ENCODE measurements at places on chromosomes 6 and 20.

DNA sequence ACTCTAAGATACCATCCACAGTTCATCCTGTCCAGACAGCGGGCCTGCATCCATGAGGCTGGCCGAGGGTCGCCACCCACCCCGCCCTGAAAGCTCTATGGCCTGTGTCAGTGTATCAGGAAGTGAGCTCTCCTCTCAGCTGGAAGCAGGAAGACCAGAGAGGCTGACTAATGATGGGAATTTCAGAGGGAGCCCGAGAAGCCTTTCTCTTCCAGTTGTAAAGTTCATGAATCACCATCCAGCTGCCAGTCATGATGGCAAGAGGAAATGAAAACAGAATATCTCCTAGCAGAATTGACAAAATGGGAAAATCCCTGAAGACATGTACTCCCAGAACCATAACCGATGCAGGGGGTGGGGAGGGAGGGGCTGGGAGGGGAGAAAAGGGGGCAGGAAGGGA lies 109.6 kb upstream of the RPS6KA2 start:
- DNase-seq: no peak

DNA sequence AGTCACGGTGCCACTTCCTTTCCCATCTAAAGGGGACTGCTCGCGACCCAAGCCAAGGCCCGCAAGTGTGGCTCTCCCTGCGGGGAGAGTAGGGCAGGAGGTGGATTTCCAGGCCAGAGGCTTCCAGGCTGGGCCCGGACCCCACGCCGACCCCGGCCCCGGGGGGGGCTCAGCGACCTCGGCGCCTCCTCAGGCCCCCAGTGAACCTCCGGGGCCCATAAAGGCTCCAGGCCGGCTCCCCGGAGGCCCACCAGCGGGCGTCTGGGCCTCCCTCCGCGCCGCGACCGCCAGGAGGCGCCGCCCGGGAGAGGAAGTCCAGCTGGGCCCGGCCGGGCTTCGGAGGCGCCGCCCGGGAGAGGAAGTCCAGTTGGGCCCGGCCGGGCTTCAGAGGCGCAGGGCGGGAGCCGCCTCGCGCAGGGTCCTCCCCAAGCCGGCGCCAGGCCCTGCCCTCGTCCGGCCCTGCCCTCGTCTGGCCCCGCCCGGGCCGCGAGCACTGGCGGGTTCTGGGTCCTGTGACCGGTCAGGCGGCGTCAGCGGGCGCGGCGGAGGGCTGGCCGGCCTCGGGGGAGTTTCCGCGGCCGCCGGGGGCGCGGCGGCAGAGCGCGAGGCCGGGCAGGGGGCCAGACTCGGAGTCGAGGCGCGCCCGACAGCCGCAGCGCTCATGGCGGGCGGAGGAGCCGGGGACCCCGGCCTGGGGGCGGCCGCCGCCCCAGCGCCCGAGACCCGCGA lies at the start of gene RAB32:
TSS of gene RAB32 (plus strand) at position 623 of the 729 bp plus-strand sequence. CDS start at position 662, 39 bp downstream.
- DNase-seq: no peak

- no peak for DNase-seq
Observed at GRCh38 chr6:103042336-103042735, 1648.8 kb downstream of the GRIK2 start.

- DNase-seq: no peak
Observed at GRCh38 chr6:13907001-13907350, 17.8 kb upstream of the RNF182 start.

DNA sequence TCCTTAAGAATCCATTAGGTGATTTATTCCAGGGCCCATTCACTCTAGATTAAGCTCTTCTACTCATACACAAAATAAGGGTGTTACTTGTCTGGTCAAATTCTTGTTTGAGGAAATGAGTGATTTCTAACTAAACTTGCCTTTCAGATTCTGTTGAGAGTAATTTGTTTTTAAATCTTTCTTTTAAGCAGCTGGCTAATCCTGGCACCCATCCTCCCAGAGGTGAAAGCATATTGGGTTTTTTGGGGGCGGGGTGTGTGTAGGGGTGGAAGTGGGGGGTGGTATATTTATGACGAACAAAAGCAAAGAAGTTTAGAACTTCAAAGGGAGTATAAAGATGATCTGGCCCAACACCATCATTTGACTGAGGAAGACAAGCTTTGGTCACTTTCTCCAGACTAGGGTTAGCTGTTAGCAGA lies 94.7 kb downstream of the RTN4IP1 start:
- no peak for DNase-seq

DNA sequence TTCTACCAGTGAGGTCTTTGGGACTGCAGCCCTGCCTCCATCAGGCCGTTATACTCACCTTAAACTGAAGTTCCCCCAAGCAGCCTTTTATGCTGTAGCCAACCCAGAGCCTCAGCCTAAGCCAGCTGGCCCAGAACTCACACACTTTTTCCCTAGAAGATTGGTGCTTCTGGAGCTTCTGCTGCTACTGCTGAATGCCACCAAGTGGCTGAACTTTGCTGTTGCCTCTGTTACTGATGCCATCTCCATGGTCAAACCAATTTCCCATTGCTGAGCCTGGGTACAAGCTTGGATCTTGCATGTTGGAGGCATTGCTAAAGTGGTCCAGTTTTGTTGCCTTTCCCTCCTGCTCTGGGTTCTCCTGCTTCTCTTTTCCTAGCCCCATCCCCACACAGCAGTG lies 15.0 kb upstream of the TBX18 start:
- no peak for DNase-seq

GRCh38 chr20:38894091-38894847 lies 31.9 kb upstream of the FAM83D start:
- DNase-seq: no peak

DNA sequence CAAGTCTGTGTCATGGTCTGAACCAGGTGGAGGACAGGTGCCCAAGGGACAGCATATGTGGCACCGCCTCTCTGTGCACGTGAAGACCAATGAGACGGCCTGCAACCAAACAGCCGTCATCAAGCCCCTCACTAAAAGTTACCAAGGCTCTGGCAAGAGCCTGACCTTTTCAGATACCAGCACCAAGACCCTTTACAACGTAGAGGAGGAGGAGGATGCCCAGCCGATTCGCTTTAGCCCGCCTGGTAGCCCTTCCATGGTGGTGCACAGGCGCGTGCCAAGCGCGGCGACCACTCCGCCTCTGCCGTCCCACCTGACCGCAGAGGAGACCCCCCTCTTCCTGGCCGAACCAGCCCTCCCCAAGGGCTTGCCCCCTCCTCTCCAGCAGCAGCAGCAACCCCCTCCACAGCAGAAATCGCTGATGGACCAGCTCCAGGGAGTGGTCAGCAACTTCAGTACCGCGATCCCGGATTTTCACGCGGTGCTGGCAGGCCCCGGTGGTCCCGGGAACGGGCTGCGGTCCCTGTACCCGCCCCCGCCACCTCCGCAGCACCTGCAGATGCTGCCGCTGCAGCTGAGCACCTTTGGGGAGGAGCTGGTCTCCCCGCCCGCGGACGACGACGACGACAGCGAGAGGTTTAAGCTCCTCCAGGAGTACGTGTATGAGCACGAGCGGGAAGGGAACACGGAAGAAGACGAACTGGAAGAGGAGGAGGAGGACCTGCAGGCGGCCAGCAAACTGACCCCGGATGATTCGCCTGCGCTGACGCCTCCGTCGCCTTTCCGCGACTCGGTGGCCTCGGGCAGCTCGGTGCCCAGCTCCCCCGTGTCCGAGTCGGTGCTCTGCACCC lies 109.5 kb upstream of the RAB32 start:
- no peak for DNase-seq

DNA sequence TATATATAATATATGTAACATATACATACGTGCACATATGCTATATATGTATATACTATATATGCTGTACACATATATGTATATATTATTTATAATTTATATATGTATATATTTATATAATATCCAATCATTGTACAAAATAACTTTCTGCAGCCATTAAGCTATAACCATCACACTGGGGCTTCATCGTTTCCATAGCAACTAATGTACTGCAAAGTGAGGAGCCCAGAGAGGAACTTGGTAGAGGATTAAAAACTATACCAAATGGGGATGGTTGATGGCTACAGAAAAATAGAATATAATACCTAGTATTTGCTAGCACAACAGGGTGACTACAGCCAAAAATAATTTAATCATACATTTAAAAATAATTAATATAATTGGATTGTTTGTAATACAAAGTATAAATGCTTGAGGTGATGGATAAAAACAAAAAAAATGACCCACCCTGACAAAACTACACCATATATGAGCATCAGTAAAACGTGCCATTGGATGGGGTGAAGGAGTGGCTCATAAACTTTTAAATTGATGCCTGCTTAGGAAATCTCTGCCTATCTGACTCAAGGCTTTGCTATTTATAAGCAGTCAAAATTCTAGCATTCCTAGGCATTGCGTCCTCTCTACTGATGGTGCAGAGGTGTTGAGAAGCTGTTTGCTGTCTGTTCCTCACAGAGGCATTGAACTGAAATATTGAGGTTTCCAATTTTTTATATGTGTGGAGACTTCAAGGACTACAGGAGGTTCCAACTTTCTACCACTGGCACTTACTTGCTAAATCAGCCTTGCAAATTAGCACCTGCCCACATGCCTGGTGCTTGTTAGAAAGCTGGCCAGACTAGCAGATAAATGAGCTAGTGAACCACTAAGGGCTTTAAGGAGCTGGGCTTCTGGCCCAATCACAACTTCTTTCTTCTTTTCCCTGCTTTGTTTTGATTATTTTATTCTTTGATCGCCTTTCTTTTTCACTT lies 190.1 kb downstream of the SCP2D1 start:
- no peak for DNase-seq

GRCh38 chr20:50286174-50286511 lies 95.5 kb downstream of the CEBPB start:
- no peak for DNase-seq

DNA sequence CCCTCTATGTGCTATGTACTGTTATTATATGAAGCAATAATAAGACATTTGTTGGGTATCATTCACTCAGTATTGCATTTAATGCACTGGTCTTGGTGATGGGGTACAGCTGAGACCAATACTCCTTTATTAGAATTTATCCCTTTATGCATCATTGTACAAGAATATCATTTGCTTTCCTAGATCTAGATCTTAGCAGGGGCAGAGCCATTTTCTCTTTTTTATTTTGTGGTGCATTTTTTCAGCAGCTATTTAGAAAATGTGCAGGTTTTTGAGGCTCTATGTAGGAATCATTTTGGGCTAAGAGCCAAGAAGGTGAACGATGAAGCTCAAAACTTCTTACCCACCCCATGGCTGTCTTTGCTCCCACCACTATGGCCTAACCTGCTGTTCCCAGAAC lies 114.2 kb downstream of the OR2B2 start:
- no peak for DNase-seq

DNA sequence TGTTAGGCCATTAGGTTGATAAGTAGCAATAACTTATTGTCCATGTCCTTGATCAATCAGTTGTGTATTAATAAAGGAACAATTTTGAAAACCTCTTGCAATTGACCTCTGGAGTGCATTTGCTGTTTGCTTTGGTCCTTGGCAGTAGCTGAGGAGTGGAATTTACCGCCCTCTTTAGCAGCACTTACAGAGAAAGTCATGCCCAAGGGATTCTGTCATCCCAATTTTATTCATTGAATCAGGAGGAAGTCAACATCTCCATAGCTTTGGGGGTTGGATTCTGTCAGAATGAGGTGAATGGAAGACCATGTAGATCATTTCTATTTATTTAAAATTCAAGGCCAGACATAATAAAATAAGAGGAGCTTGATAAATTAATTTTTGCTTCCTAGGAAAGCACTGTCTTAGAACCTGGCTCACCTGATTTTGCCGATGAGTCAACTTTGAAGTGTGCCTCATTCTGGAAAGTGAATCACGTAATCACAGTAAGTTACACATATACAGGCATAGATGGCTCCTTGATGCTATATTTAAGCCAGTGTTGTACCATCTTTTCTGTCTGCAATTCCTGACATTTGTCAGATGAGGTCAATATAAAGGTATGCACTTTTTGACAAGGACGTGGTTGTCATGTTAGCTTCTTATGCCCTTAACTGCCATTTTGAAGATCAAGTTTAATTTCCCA lies 128.7 kb upstream of the MLIP start:
- no peak for DNase-seq

GRCh38 chr6:37696841-37697662 lies 631 bp downstream of the MDGA1 start:
- DNase-seq: peak; percentile 29

DNA sequence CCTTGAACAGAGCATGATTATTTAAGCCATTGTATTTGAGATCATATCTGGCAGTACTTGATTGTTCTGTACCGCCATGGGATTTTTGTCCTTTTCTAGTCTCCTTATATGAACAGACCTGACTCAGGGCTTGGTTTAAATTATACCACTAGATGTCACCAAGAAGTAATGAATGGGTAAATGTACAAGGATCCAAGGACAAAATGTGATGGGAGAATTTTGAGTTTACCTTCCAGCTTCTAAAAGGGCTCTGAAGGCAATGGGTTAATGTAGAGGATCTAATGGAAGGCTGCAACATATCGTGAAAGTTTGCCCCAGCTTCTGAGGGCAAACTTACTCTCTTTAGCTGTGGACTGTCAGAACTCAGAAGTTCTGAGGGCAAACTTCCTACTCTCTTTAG lies 12.0 kb downstream of the RNF8 start:
- no peak for DNase-seq

DNA sequence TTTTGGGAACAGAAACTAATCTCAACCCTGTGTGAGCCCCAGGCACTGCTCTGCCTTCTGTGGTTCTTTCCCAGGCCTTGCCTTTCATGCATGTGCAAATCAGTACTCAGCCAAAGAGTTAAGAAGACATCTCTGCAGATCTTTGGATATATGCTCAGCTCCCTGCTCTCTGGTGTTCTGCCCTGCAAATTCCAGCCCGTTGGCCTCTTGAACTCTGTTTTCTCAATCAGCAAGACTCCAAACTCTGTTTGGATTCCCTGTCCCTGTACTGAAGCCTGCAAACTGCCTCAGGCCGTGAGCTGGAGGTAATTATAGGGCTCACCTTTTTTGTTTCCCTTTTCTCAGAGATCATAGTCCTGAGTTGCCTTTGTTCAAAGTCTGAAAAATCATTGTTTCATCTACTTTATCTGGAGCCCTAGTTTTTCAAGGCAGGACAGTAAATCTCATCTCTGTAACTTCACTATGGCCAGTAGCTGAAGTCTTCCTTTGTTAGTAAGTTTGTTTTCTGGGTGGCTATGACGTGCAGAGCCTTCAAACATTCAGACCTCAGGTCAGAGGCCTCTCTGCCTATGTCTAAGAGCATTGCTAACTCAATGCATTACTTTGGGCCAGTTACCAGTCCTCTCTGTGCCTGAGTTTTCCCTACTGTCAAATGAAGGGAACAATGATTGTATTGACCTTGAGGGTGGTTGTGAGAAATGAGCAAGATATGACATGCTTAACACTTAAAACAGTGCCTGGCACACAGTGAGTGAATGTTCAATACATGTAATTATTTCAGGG lies 15.9 kb upstream of the MDFI start:
- no peak for DNase-seq

DNA sequence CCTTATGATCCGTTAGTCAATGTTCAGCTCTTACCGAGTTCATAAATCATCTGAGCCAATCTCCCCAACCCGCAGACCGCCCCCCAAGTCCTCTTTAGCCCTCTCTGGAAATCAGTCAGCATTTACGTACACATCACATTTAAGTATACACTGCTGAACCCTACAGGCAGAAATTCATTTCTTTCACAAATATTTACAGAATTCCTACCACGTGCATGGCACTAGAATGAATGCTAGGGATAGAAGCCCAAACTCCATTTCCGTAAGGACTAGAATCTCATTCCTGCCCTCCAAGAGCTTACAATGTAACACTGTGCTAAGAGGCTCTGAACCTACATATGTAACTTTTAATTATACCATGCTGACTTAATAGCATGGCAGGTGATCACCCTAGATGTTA lies 1.8 kb downstream of the OSER1 start:
- DNase-seq: no peak

Data from effector CD4-positive, alpha-beta T cell (primary cell).